ENCODE measurements at places on chromosomes 1 and 21.

DNA sequence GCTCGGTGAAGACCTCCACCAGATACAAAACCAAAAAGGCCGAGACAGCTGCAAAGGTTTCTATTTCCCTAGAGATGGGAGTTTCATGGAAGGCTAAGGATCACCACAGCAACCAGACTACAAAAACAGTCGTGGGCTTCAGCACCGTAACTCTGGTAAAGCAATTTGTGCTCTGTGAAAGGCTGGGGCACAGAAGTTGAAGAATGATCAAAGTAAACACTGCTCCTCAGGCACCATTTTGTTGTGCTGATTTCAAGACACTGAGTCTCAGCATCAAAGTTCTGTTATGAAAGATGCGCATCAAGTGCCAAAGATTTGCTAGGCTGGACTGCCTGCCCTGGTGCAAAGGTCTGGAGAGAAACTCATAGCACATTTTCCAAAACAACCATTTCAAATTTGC lies 116.2 kb downstream of the TGFBR3 start:
- no peak for DNase-seq

DNA sequence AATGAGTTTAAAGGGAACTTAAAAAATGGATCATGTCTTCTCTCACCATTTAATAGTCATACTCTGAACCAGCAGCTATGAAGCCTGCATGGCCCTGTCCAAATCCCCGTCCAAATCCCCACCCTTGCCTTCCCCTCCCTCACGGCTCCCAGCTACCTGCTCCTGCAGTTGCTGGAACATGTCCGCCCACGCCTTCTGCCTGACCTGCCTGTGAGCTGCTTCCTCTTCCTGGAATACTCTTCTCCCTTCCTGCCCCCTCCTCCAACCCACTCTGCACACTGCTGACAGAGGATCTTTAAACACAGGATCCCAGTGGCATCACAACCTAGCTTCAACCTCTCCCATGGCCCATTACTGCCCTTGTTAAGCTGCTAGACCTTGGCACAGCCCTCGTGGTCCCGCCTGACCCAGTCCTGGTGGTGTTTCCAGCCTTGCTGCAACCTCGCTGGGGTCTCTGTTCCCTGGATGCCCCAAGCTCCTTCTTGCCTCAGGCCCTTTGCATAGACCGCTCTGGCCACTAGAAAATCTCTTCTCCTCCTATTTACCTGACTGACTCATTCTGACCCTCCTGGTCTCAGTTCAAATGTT lies 118.3 kb downstream of the PTPRU start:
- DNase-seq, result no peak

GRCh38 chr1:57522575-57522974 lies 98.7 kb upstream of the DAB1 start:
- no peak for DNase-seq

DNA sequence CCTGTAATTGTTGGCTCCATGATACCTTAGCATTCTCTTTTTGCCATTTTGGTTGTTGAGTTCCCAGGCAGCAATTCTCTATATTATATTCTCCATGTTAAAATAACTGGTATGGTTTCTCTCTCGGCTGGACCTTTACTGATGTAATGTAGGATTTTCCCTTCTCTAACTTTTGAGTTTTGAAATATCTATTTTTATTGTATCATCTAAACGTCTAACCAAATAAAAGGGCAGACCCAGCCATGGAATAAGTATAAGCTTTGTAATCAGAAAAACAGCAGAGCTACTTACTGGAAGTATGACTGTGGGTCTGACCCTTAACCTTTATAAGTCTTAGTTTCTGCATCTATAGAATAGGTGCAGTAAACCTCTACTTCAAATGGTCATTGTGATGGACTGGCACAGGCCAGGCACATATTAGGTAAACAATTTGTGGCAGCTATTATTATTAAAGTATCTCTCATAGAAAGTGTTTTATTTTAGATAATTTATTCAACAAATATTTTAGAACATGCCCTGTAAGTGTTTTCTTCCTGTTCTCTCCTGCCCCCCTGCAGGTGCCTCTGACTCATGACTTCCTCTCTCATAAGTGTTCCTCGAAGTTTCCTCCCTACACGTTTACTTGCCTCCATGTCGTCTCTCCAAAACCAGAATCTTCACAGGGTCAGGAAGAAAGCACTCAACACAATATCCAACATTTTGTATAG lies 224.9 kb upstream of the FGGY start:
- DNase-seq, result no peak

DNA sequence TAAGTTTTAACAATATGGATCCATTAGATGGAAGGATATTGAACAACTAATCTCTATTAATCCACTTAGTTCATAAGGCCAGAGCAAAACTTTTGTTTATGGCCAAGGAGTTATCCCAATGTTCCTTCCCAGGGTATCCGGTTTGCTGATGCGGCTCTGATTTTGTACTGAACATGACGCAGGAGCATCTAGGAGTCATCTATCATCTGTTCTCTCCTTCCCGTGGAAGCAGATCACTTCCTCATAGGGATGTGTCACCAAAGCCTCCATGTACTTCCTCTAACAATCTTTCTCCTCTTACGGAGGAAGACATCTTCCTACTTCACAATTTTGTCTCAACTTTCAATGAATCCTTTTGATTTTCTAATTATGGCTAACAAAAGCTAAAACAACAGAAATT lies 206.6 kb downstream of the APP start:
- no peak for DNase-seq

GRCh38 chr1:233327651-233328141 lies at the start of gene MAP3K21:
MAP3K21 (plus strand) TSS chr1:233327724; CDS start chr1:233328029, 305 bp downstream.
- DNase-seq, result peak; percentile 88

All from right kidney (tissue), 9 donors.